ENCODE measurements at places on chromosomes 3 and 15.
A peak's percentile ranks its signal among the peaks of the same experiment; 100 is the strongest.

DNA sequence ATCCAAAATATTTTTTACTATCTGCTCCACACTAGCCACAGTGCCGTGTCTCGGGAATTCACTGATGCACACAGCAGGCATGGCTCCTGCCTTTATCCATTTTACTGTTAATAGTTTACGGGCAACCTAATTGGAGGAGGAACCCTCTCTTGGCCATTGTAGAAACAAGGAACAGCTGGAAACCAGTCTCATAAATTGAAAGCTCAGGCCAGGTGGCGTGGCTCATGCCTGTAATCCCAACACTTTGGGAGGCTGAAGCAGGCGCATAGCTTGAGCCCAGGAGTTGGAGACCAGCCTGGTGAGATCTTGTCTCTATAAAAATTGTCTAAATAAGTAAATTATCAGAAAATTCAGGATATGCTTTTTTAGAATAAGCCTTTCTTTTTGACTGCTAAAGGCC is 39.0 kb downstream of the IL5RA start:
- no peak for DNase-seq

DNA sequence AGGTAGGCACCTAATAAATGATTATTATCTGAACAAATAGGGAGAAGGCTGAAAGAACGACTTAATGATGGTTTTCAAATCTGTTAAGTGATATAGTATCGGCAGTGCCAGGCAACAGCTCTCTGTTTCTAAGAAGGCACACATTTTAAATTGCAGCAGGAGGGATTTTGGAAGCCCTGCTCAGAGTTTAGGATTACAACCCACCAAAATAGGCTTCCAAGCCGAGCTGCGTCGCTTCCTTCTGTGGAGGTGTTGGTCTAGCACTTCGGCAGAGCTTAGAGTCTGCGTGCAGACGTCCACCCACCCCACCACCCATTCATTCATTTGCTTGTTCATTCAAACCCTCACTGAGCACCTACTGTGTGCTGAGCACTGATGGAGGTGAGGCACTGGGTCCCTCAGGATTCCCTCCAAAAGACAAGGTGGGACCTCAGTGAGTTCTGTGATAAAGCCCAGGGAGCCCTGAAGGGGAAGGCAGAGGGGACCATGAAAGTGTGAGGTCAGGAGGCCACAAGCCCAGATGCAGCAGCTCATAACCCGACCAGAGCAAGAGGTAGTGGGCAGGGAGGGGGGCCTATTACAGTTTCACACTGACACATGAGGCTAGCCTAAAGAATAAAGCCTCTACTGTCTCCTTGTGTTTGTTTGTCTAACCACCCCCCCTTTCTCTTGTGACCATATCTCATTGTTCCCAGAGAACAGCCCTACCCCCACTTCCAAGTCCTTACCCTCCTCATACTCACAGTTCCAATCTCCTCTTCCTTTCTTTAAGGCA is 8.9 kb downstream of the ADCY5 start:
- no peak for DNase-seq

- no peak for DNase-seq
Measured at GRCh38 chr3:23455084-23455483, 252.0 kb downstream of the UBE2E2 start.

DNA sequence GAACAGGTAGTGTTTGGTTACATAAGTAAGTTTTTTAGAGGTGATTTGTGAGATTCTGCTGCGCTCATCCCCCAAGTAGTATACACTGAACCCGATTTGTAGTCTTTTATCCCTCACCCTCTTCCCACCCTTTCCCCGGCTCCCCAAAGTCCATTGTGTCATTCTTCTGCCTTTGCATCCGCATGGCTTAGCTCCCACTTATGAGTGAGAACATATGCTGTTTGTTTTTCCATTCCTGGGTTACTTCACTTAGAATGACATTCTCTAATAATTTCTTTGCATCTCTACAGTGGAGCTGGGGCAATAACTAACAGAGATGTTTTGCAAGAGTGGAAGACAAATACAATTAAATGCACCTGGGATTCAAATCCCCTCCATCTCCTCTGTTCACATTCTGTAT is 93.2 kb downstream of the TP63 start:
- DNase-seq: no peak

- DNase-seq: no peak
Measured at GRCh38 chr3:49841126-49841696, 15.2 kb downstream of the TRAIP start.

- no peak for DNase-seq
Measured at GRCh38 chr15:94925680-94926079, 694.3 kb downstream of the MCTP2 start.

DNA sequence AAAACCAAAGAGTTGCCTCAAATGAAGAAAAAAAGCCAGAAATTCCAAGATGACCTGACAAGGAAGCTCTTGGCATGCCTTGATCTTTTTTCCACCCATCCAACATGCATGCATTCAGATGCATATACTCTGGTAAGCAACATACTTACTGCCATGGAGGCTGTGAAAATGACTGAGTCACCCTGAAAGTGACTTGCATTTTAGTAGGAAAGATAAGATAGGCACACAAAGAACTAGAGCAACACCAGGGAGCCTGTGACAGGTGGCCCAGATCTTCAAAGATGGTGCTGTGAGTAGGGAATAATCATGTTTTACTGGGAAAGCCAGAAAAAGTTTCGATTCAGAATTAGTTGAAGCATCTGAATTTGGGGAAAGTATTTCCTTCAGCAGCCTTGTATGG is 185.1 kb upstream of the SLCO3A1 start:
- no peak for DNase-seq

- no peak for DNase-seq
Measured at GRCh38 chr3:117566926-117567325, 857.3 kb downstream of the TUSC7 start.

GRCh38 chr3:191151653-191152052 is 47.4 kb upstream of the OSTN start:
- DNase-seq: no peak

DNA sequence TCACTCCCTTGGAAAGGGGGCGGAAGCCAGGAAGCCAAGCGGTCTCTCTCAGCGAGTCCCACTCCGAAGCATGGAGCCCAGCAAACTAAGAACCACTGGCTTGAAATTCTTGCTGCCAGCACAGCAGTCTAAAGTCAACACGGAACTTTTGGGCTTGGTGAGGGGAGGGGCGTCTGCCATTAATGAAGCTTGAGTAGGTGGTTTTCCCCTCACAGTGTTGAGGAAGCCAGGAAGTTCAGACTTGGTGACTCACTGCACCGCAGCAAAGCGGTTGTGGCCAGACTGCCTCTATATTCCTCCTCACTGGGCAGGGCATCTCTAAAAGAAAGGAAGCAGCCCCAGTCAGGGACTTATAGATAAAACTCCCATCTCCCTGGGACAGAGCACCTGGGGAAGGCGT is 665.4 kb upstream of the CBLB start:
- DNase-seq: no peak

DNA sequence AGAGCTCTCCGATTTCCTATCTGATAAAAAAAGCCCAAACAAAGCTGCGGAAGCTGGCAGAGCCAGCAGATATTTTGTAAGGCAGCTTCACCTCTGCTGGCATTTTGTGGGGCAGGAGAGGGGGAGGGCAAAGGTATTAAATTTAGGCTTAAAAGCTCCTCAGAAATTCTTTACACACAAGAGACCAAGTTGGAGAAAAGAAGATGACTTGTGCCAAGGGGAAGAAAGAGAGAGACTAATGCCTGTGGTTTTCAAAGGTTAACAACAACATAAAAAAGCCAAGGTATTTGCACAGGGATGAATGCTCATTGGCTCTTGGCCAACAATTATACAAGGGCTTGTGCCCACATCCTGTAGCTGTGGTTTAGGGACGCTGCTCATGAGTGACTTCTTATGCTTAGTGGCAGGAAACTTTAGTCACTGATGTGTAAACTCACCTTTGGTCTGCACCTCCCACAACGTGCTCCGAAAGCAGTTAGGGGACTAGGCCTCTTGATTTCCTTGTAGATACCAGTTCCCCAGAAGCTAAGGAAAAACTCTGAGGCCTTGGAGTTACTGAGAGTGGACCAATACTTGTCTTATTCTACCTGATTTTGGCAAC is 152.9 kb downstream of the TPRG1 start:
- DNase-seq: no peak

DNA sequence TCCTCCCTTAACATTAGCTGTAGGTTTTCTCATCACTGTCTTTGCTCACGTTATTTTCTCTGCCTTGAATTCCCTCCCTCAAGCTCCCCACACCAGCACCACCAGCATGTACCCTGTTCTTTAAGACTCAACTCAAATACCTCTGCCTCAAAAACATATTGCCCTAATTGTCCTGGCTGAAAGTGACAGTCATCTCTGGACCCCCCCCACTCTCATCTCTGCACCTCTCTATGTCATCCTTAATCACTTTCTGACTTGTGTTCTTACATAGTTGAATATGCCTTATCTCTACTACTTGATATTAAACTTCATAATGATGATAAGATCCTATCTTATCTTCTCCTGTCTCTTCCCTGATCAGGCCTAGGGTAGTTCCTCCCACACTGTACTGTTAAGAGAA is 345.2 kb upstream of the TPRG1 start:
- DNase-seq: no peak

- DNase-seq: no peak
Measured at GRCh38 chr15:59282515-59283337, 76.1 kb downstream of the LDHAL6B start.

DNA sequence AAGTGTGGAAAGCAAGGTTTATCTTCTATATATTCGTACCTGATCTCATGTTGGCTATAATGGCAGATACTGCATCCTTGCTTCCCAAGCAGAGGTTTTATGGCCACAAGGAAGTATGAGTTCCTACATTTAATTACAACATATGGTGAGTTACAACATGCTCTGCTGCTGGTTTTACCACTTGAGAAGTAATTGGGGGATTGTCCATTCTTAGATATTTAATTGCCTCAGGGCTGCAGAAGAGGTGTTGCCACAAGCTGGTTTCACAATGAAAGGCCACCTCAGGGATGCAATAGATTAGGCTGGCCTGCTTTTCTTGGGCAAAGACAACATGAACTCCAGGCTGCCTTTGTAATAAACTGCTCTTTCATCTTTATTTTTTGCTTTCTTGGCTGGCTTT is 48.6 kb downstream of the RAP2B start:
- DNase-seq: no peak

DNA sequence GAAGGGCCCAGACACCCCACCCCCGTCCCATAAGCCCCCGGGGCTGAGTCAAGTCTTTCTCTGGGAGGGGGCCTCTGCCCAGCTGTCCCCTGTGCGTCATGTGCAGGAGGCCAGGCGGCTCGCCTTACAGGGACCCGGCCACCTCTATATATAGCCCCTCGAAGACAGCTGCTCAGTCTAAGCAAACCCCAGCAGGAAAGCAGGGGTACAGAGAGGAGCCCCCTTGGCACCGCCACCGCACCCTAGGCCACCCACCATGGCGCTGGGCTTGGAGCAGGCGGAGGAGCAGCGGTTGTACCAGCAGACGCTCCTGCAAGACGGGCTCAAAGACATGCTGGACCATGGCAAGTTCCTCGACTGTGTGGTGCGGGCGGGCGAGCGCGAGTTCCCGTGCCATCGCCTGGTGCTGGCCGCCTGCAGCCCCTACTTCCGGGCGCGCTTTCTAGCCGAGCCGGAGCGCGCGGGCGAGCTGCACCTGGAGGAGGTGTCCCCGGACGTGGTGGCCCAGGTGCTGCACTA is at the start of gene KLHL40:
Gene KLHL40, plus strand, starts transcription at position 175 of the 519 bp plus-strand sequence. Its CDS starts 82 bp downstream, at position 257.
- no peak for DNase-seq

GRCh38 chr3:56792193-56792592 is 9.6 kb downstream of the ARHGEF3 start:
- DNase-seq: no peak

GRCh38 chr3:40877631-40878463 is 321.5 kb upstream of the CTNNB1 start:
- DNase-seq: no peak

GRCh38 chr15:39692356-39693327 is 90.0 kb downstream of the FSIP1 start:
- no peak for DNase-seq

GRCh38 chr15:34802803-34803750 is 7.7 kb upstream of the ACTC1 start:
- no peak for DNase-seq

DNA sequence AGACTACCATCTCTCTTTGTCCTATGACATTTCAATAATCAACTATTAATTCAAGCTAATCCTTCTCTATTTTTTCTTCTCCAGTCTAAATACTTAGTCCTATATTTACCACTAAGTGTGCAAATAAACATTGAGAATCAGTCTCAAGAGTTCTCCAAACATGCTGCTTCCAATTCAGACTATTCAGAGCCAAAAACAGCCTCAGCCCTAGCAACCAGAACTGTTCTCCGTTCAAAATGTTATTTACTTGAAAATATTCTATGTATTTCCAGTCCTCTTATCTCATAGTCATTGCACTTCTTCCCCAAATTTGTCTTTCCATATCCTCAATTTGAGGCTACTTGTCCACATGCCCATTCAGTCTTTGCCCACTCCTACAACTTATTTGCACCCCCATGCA is 805.5 kb downstream of the IGSF11 start:
- no peak for DNase-seq

GRCh38 chr3:100020876-100021644 is 93.2 kb downstream of the FILIP1L start:
- DNase-seq: no peak

GRCh38 chr15:83854321-83854720 is 200.4 kb downstream of the ADAMTSL3 start:
- DNase-seq: no peak

DNA sequence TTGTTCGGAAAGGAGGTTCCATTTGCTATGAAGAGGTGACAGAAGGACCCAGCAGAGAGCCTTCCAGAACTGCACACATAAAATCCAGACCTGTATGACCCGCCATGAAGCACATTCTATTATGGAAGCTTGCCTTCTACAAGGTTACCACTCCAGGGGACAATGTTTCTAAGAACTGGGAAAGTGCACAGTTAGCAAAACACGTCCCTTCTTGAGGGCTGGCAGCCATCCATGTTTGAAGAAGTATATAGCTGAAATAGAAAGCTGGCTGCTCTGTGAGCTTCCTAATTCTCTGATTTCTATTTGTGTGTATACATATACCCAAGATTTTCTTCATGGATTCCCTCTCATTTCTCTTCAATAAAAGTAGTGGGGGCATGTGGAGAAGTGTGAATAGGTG is 74.6 kb downstream of the CNTN3 start:
- DNase-seq: no peak

GRCh38 chr3:57062101-57062631 is 1.7 kb downstream of the SPATA12 start:
- no peak for DNase-seq

GRCh38 chr15:91862891-91863504 is 9.5 kb downstream of the SLCO3A1 start:
- DNase-seq: no peak

GRCh38 chr3:50272911-50273688 is 4.2 kb downstream of the SEMA3B start:
- DNase-seq: peak; percentile 92

DNA sequence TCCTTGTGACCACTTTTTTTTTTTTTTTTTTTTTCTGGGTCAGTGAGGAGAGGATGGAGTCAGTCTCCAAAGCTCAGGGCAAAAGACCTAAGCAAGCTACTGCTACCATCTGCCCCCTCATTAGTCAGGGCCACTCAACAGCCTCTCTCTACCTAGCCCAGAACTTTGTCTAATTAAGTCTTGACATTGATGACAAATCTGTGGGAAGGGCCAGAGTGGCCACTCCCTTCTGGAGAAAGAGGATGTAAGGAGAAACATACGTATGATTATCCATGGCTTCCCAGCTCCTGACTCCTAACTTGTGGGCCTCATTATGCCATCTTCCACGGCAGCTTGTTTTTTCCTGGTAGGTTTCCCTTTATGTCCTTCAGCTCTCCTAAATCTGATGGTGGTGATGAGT is 37.9 kb downstream of the NR1I2 start:
- DNase-seq: no peak

- DNase-seq: no peak
Measured at GRCh38 chr3:23051240-23052140, 151.6 kb upstream of the UBE2E2 start.

- no peak for DNase-seq
Measured at GRCh38 chr3:23835802-23836201, 30.0 kb downstream of the UBE2E1 start.

Data from omental fat pad (tissue), 4 donors.